ENCODE measurements at places on chromosomes 3 and 15. TPM values are rescaled to one million over a fixed set of nuclear protein-coding genes. Genes with fewer than 3 reads are reported as not detected.

LMLN gene
- 11.7 TPM for total RNA-seq

RARRES1 gene
- total RNA-seq: 0.62 TPM

ZNF502 gene
- total RNA-seq: 2.9 TPM

CCNB2 gene
- total RNA-seq: 82.9 TPM

EFCAB12 gene
- total RNA-seq: 0.31 TPM

GOLGA8T gene
- not detected for total RNA-seq

RPL22L1 gene
- 622 TPM for total RNA-seq

PLA2G4E gene
- not detected for total RNA-seq

LMCD1 gene
- total RNA-seq: 16.0 TPM

SLC9C1 gene
- 0.73 TPM for total RNA-seq

GUCA1C gene
- total RNA-seq: not detected

HERC2 gene
- total RNA-seq: 90.2 TPM

MYO1E gene
- 197 TPM for total RNA-seq

PIERCE2 gene
- total RNA-seq: 3.7 TPM

INSYN1 gene
- 8.9 TPM for total RNA-seq

TMC3 gene
- total RNA-seq: not detected

CHRFAM7A gene
- total RNA-seq: 0.15 TPM

NDN gene
- total RNA-seq: 53.9 TPM

EPHA3 gene
- total RNA-seq: 0.33 TPM

GRAMD2A gene
- not detected for total RNA-seq

CYP19A1 gene
- total RNA-seq: 0.34 TPM

GOLIM4 gene
- total RNA-seq: 18.2 TPM

ALDH1A2 gene
- 4.4 TPM for total RNA-seq
